ENCODE measurements at places on chromosomes 5 and 9.

DNA sequence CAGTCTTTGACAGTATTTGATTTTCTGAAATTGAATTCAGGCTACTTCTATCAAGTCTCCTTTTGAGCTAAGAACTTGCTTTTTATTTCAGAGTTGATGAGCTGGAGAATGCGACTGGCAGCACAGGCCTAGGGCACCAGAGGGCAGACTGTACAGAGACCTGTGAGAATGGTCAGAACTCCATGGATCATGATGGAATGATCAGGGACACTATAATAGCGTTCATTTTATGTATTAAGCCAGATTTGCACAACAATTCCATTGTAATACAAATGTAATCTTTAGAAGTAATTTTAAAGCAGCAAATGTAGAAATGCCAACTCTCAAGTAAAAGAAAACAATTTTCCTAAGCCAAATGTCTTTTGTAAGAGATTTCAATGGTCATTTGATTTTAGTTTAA is 902.4 kb downstream of the NR2F1-AS1 start:
- DNase-seq = no peak

DNA sequence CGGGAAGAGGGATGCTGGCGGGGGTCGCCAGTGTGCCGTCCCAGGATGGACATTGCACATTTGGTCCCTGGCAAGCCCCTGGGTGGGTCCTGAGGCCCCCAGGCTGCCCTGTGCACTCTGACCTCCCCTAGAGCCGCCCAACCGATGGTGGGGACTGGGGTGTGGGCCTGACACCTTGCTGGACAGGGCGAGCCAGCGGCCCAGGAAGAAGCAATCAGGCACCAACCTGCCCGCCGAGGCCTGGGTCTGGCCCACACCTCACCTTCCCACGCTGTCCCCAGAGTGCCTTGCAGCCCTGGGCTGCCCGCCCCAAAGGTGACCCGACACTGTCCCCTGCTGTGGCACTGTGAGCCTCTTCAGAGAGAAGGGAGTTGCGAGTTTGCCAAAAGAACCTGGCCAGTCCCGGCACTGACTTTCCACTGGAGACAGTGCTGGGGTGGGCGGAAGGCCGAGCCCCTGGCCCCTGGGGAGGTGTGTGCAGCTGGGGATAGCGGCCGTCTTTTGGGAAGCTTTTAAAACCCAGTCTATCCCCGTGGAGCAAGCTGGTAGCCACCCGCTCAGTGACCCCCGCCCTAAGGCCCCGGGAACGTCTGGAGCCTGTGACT is 12.0 kb upstream of the NRARP start:
- DNase-seq = no peak

DNA sequence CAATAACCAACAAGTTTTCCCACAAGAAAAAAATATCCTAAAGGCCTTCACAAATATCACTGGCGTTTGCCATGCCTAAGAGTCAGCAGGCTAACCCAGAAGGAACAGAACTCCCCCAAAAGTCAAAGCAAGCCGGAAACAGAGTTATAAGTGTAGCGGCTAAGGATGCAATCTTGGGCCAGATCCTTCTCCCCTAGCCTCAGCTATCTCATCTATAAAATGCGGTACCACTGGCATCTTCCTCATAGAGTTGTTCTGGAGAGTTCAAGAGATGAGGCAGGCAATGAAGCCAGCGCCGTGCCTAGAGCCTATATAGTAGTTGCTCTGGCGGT is 632 bp downstream of the DPM2 start:
- DNase-seq = no peak

DNA sequence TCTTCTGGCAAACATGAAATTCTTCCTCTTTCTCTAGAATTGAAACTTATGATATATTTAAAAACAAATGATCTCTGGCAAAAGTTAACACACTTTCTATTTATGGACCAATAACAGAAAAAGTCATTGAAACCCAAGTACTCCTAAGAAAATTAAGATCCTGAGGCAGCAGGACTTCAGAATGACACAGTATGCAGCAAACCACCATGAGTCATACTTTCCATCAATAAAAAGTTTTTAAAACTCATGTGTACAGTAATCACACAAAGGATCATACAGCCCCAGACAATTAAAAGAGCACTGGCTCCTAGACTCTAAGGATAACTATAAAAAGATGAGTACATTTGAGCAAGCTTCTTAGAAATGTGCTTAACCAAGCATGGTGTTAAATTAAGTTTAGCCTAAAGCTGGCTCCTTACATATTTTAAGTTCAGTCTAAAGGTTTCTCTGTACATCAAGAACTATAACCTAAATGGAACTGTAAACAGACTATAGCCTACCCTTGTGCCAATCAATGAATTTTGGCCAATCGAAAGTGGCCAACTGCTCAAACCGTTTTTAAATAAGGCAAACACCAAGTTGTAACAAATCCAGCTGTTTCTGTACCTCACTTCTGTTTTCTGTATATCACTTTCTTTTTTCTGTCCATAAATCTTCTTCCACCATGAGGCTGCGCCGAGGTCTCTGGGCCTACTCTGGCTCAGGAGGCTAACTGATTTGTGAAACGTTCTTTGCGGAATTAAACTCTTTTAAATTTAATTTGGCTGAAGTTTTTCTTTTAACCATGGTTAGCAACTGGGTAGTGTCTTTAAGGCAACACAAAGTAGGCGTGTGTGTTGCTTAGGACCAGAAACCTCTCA is 232.1 kb upstream of the PIK3R1 start:
- no peak for DNase-seq

GRCh38 chr9:18343784-18344183 is 130.2 kb upstream of the ADAMTSL1 start:
- DNase-seq = no peak

GRCh38 chr9:93670208-93671019 is 94.0 kb downstream of the PHF2 start:
- DNase-seq = no peak

- no peak for DNase-seq
These were observed 2.2 kb downstream of the ST6GALNAC6 start for GRCh38 chr9:127897193-127897692.

DNA sequence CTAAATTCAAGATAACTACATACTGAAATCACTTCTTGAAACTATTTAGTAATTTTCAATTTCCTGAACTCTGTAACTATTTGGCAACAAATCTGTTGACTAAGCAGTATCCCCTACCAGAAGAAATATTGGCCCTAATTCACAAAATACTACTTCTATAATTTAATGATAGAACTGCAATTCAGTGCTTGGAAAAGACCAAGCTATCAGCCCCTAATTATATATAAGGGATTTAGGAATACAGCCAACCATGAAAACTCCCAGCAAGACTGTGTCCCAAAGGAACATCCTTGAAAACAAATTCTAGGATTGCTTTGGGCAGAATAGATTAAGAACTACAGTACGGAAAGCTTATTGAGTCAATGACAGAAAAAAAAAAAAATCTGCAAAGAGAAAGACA is 169.2 kb downstream of the RAB3C start:
- DNase-seq = no peak

DNA sequence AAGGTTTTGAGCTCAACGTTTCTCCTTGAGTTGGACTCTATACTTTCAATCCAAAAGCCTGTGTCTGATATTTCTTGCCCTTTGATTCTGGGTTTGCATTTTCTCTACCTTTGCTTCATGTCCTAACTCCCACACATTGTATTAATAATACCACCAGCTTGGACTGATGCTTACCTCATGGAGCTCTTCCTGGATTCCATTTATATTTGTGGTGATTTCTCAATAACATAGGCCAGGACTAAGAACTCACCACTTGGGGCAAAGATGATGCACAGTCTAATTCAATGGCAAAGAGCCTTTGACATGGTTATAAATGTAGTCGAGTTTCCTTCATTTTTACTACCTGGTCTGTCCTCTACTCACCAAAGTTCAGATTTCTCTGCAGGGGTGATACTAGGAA is 27.5 kb upstream of the EFNA5 start:
- DNase-seq = no peak

Measured in stimulated activated CD8-positive, alpha-beta memory T cell treated with anti-CD3 and anti-CD28 coated beads, Interleukin-2, amount 100 ng/mL, for 48 hours (primary cell).